ENCODE measurements at places on chromosomes 6 and 20. TPM values are rescaled to one million over a fixed set of nuclear protein-coding genes. Genes with fewer than 3 reads are reported as not detected.

C6orf58 gene
- total RNA-seq, result 0.16 TPM

PAK5 gene
- not detected for total RNA-seq

GLP1R gene
- total RNA-seq, result not detected

SLC22A16 gene
- not detected for total RNA-seq

- no peak for DNase-seq
- no peak overlapping the region for H3K4me3 ChIP-seq
These were observed 22.9 kb downstream of the NT5E start for GRCh38 chr6:85472744-85473143.

DNA sequence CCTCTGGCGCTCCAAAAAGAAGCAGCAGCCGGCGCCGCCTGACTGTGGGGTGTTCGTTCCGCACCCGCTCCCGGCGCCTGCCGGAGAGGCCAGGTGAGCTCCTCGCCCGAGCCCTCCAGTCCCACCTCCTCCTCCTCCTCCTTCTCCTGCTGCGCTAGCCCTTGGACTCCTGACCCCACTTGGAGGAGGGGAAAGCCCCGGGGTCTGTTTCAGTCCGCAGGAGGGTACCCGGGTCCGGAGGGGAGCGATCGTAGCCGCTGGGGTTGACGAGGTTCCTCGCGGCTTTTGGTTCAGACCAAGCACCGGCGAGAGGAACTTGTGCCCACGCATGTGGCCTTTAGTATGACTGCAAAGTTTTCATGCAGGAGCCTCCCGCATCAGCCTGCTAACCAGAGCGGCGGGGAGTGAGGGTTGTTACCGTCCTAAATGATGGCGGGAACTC lies 493 bp downstream of the CRYBG1 start:
- no peak for DNase-seq
- no peak overlapping the region for H3K27ac ChIP-seq
- no peaks in the 10 kb centered on the region for H3K36me3 ChIP-seq
- peak overlapping the region; percentile 81 for H3K4me3 ChIP-seq
- peaks cover 10% of the 10 kb centered on the region for H3K4me1 ChIP-seq

DNA sequence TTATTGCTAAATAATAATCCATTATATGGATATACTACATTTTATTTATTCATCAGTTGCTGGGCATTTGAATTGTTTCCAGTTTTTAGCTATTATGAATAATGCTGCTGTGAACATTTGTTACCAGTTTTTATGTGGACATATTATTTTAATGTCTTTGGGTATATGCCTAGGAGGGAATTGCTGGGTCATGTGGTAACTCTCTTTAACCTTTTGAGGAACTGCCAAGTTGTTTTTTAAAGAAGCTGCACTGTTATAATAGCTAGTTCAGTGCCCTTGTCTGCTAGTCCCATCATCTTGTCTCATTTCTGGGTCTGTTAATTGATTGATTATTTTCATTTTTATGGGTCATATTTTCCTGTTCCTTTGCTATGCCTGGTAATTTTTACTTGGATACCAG lies 56.3 kb downstream of the FOXO3 start:
- peaks cover 18% of the 10 kb centered on the region for H3K27me3 ChIP-seq
- no peak overlapping the region for H3K4me3 ChIP-seq
- DNase-seq, result no peak
- H3K4me1 ChIP-seq, result peaks cover 7% of the 10 kb centered on the region

GRCh38 chr20:39829661-39830060 lies 859.4 kb downstream of the MAFB start:
- no peak overlapping the region for H3K4me3 ChIP-seq
- no peak for DNase-seq
- H3K4me1 ChIP-seq, result no peaks in the 10 kb centered on the region
- H3K27ac ChIP-seq, result no peak overlapping the region
